ENCODE measurements at places on chromosomes 6 and 20.

DNA sequence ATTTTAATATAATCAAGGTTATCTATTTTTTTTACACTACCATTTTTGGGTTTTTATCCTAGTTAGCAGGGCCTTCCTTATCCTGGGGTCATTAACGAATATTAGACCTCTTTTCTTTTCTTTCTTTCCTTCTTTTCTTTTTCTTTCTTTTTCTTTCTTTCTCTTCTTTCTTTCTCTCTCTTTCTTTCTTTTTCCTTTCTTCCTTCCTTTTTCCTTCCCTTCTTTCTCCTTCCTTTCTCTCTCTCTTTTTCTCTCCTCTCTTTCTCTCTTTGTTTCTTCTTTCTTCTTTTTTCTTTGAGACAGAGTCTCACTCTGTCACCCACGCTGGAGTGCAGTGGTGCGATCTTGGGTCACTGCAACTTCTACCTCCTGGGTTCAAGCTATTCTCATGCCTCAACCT lies 120.4 kb upstream of the PDE7B start:
- no peak for DNase-seq

GRCh38 chr6:73798592-73798991 lies 102.6 kb downstream of the CD109 start:
- peak; percentile 8 for DNase-seq

- DNase-seq = no peak
Observed at GRCh38 chr6:36050305-36050704, 22.7 kb downstream of the MAPK14 start.

DNA sequence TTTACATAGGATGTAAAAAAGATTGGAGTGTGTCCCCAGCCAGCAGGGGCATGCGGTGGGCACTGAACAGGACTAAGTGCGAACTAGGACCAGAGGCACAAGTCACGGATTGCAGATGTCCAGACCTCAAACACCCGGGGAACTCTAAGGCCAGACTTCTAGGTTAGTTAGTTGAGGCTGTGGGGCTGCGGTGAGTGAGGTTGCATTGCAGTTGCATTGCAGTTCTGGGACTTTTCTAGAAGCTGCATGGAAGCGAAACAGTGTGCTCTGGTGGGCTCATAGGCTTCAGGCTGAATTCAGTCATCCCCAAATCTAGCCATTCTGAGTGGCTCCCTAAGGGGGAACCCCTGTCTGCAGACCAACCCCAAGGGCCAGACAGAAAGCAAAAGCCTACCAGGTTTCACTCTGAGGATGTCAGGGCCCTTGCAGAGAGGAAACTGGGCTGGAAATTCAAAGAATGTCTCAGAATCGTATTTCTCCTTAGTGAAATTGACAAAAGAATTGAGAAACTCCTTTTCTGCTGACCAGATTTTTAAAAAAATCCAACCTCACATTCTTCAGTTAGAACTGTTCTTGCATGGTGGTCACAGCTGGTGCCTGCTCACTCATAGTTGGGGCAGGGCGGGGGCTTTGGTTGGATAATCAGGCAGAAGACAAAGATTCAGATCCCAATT lies 182.8 kb downstream of the ZDHHC14 start:
- no peak for DNase-seq

GRCh38 chr6:135814043-135814442 lies 37.5 kb upstream of the PDE7B start:
- no peak for DNase-seq

DNA sequence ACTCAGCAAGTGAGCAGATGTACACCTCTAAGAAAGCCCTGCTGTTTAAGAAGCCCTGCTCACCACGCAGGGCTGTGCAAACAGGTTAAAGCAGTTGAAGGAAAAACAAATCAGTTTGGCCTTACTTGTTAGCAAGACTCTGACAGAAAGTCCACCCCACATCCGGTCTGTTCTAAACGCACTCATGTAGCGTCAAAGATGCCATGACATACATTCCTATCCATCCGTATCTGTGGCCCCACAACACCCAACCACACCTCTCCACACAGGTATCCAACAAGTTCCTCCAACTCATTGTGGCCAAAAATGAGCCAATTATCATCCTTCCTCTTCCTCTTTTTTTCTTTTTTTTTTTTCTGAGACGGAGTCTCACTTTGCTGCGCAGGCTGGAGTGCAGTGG lies 22.8 kb upstream of the RAB22A start:
- no peak for DNase-seq

DNA sequence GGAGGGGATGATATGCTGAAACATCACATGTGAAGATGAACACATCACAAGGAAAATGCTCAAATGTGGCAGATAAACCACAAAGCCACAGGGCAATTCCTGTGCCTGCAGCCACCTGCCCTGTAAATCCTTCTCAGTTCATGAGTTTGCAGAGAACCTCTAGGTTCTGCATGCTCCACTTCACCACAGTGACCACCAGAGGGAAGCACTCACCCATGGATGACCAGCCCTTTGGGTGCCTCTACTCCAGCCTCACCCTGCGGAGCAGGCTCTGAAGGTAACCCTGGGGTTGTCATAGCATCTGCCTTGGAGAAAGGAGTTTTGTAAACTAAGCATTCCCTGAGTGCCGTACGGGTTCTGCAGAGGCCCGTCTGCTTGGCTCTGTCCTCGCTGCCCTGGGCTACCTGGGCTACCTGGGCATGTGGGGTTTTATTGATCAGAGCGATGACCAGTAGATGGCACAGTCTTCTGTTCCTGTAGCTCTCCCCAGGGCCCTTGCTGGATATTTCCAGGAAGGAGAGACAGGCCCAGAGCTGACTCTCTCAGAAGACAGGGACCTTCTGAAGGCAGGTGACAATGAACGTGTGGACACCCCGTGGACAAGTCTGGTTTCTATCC lies 31.7 kb upstream of the CST1 start:
- DNase-seq = peak; percentile 62

DNA sequence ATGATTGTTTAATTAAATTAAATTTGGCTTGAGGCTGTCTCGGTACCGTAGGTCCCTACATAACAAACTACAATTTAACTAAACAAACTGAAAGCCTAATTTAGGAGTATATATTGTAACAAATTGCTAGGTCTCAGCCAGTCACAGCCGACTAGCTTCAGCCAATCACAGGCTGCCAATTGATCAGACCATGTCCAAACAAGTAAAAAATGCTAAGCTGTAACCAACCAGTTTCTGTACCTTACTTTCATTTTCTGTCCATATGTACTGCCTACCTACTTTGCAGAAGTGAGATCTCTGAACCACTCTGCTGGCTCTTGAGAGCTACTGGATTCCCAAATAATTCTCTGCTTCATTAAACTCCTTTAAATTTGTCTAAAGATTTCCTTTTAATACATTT lies 648.0 kb upstream of the GJE1 start:
- no peak for DNase-seq

GRCh38 chr6:33377171-33377570 lies 14.5 kb upstream of the KIFC1 start:
- no peak for DNase-seq

GRCh38 chr6:56152611-56153010 lies 94.8 kb downstream of the COL21A1 start:
- DNase-seq = no peak
